ENCODE measurements at places on chromosomes 2 and 18.

- DNase-seq: no peak
Observed at GRCh38 chr2:42786561-42787345, 5.6 kb downstream of the HAAO start.

GRCh38 chr2:233692648-233693047 lies at the start of gene UGT1A6:
TSS of gene UGT1A6 (plus strand) at chr2:233692890. CDS start at chr2:233693005, 115 bp downstream.
- DNase-seq: no peak

- no peak for DNase-seq
Observed at GRCh38 chr2:4110273-4110672, 406.9 kb downstream of the DCDC2C start.

GRCh38 chr2:229586746-229587705 lies 127.3 kb downstream of the DNER start:
- peak; percentile 79 for DNase-seq

- DNase-seq: peak; percentile 11
Observed at GRCh38 chr2:29841386-29842004, 79.9 kb downstream of the ALK start.

GRCh38 chr18:56831988-56832387 lies 180.8 kb downstream of the WDR7 start:
- no peak for DNase-seq

- no peak for DNase-seq
Observed at GRCh38 chr18:21747268-21747667, 6.7 kb downstream of the MIB1 start.

GRCh38 chr18:48186131-48186766 lies 222.9 kb downstream of the ZBTB7C start:
- DNase-seq: peak; percentile 39

DNA sequence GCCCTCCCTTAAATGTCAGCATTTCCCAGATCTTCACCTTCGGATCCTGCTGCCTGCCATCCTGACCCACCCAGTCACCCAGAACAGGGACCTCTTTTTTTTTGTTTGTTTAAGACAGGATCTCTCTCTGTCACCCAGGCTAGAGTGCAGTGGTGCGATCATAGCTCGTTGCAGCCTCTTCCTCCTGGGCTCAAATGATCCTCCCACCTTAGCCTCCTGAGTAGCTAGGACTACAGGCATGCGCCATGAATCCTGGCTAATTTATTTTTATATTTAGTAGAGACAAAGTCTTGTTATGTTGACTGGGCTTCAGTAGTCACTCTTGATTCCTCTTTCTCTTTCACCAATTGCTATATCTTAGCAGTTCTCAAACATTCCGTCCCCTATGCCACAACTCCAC lies 39.0 kb downstream of the INSIG2 start:
- no peak for DNase-seq

DNA sequence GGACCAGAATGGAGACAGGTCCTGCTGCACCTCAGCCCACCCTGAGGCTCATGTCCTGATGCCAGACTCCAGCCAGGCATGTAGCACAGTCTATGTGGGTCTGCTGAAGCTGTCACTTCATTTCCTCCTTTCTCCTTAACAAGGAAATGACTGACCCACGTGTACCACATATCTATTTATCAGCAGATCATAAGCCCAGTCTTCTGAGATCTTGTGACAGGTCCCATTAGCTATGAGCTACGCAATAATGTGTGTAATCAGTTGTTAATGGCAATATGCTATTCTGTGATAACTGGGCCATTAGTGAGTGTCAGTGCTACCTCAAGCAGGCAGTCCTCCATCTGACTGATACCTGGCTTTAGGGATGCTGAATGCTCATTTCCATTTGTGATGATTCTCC lies 615.3 kb downstream of the BCL11A start:
- no peak for DNase-seq

DNA sequence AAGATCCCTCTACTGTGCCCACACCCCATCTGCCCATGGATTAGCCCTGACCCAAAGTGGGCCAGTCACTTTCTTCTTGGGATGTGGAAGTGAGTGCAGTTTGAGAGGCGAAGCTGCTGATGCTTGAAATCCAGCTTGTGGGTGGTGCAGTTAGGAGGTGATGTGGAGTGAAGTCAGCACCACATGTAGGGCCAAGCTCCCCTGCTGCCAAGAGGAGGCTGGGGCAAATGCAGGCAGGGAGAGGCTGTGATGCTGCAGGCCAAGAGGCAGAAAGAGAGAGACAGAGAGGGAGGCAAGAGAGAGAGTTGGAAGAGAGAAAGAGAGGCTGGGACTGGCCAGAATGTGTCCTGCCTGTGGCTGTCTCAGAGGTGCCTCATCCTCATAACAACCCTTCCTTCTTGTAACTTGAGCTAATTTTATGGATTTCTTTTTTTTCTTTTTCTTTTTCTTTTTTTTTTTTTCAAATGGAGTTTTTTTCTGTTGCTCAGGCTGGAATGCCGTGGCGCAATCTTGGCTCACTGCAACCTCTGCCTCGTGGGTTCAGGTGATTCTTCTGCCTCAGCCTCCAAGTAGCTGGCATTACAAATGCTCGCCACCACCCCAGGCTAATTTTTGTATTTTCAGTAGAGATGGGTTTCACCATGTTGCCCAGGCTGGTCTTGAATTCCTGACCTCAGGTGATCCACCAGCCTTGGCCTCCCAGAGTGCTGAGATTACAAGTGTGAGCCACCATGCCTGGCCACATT lies 35.3 kb upstream of the CAB39 start:
- no peak for DNase-seq

DNA sequence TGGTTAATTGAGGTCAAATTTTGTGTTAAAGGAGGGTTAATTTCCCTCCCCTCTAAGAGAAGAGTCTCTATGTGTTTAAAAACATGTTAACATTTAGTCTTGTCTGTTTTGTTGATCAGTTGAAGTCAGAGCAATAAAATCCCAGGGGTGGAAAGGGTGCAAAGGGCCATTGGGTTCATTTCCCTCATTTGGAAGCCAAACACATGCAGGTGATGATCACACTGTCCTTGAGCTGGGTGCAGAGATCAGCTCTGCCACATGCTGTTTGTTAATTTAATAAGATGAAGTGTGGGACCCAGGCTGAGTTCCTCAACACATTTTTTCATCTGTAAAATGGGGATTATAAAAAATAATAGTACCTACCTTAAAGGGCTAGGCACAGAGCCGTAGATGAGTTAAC lies 260.9 kb downstream of the LPIN1 start:
- no peak for DNase-seq

GRCh38 chr2:169819106-169819505 lies 5.6 kb downstream of the METTL5 start:
- DNase-seq: no peak

- no peak for DNase-seq
Observed at GRCh38 chr2:171864357-171864985, 29.6 kb downstream of the SLC25A12 start.

DNA sequence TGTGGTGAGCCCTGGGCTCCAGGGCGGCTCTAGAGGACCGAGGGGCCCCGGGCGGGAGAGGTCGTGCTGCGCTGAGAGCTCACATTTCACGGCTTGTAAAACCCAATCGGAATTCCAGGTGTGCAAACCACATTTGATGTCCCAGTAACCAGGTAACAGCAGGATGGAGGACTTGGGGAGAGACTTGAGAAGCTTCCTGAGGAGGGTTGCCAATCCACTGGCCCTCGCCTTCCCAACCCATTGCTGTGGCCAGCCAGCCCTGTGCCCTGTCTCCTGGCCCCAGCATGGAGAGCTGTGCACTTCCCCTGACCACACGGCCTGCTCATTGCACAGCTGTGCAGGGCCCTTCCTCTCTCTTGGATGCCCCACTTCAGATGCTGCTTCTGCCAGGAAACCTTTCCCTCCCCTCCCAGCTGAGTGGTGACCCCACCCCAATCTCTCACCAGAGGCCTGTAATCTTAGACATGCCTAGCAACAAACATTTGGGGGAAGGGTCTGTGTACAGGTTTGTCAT lies 39.6 kb downstream of the ASB1 start:
- no peak for DNase-seq

GRCh38 chr2:20594957-20595356 lies 55.9 kb downstream of the HS1BP3 start:
- DNase-seq: no peak

- DNase-seq: no peak
Observed at GRCh38 chr2:200483729-200484198, 26.1 kb downstream of the KCTD18 start.

DNA sequence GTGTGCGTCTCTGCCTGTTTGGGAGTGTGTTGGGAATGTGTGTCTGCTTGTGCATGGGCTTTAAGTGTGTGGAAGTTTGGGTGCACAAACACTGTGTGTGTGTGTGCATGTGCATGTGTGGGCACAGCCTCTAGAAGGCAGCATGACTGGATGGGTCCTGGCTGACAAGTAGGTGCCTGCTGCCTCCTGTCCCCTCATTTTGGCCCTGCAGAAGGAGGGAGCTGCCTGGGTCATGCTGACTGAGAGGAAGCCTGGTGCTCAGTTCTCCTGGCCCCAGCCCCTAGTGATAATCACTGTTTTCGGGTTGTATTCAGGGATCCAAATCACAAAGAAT lies 34.1 kb downstream of the GLI2 start:
- no peak for DNase-seq

DNA sequence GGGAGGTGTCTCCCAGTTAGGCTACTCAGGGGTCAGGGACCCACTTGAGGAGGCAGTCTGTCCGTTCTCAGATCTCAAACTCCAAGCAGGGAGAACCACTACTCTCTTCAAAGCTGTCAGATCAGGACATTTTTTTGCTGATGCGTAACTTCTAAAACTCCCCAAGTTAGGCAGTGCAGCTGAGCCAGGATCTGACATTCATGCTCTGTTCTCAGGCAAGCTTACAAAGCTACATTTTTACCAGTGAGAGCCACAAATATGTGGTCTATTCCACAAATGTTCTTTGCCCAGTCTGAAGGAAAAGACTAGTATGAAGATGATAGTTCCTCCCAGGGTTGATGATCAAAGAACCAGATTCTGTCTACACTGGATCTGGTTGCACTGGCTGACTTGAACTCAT lies 184.1 kb downstream of the MTCL1 start:
- DNase-seq: no peak

DNA sequence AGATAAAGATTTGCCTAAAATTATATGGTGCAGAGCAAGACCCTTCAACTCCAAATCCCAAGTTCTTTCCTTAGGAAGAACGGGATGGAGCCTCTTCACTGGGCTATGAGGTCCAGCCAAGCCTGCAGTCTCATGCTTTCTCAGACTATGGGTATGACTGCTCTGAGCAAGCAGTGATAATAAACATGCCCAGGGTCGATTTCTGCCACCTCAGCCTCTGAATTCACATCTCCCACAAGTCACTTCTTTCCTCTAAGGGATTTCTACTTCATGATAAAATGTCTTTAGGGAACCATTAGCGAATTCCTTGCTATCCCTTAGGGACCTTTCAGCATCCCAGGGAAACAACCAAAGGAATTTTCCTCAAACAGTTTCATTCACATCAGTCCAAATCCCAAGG lies 94.8 kb downstream of the GFPT1 start:
- DNase-seq: no peak

DNA sequence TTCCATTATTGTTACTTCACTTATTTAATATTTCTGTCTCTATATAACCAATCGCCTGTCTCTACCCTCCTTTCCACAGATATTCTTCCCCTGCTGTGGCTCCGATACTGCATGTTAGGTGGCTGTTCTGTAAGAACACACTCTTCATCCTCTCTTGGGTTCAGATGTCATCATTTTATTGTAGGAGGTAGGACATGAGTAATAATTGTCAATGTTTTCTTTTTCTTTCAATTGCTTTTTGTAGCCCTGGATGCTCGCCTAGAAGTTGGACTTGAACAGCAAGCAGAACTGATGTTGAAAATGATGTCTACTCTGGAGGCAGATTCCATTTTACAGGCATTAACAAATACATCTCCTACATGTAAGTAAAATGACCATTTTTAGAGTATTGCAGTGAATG lies 128.6 kb downstream of the BIRC6 start:
- DNase-seq: peak; percentile 4

- DNase-seq: no peak
Observed at GRCh38 chr2:177731384-177731783, 338.8 kb downstream of the AGPS start.

DNA sequence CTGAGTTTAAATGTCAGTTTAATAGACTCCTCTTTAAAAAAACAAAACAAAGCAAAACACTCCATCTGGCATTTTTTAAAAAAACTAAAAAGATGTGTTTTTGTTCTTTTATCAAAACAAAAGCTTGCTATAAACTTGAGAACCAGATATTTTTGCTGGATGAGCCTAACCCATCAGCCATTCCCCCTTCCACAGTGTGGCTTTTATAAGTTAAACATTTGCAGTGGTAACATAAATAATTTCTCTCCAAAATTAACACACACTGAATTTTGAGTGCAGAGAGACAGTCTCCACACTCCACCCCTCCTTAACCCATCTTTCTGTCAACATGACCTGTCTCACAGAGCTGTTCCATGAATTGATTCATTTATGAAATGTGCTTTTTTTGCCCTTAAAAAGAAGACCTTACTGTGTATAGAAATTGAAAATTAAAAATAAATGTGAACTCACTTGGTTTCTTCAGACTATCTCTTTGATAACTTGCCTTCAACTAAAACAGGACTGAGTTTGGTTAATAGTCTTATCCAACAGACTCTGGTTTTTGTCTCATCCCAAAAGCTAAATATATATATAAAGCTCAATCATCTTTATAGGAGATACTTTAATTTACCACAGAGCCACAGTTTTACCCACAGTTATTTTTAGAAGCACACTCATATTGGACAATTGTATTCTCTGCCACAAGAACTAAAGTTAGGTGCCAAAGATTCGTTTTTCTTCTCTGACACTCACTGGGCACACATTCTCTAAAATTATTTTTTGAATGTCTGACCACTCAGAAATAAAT lies 64.8 kb upstream of the STK39 start:
- no peak for DNase-seq

GRCh38 chr2:120389036-120389391 lies 43.1 kb downstream of the INHBB start:
- no peak for DNase-seq

DNA sequence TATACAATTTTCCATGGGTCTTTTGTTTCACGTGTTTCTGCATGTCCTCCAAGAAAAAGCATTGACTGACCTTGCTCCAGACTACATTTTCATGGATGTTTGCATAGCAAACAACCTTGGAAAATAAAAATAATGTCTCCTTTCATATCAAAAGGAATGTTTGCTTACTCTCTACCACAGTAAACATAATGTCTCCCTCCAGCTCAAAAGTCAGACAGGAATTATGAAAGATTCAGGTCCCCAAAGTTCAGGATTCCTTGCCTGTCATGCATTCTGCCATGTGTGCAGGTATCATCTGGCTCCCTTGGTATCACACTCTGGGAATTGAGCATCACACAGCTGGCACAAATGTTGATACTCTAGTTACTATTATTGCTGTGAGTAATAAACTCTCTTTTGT lies 103.1 kb upstream of the ZC3H15 start:
- DNase-seq: no peak

DNA sequence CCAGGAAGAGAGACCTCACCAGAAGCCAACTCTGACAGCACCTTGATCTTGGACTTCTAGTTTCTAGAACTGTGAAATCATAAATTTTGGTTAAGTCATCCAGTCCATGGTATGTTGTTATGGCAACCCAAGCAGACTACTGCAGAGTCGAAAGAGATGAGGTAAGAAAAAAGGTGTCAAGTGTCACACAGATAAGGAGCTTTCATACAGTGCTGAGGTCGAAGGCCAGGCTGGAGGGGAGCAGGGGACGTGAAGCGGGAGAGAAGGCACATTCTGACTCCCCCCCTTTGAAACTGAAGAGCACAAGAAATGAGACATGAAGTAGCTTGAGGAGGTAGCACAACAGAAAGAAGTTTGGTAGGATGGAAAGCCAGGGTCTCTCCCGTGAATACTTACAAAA lies 110.4 kb downstream of the ALK start:
- DNase-seq: no peak

- DNase-seq: no peak
Observed at GRCh38 chr2:23199115-23199918, 185.7 kb upstream of the KLHL29 start.

Measured in hindlimb muscle (tissue), 1 donor.